Myocyte (in vitro differentiated cells): ENCODE measurements at places on chromosomes 12 and 14. TPM values are rescaled to one million over a fixed set of nuclear protein-coding genes. Genes with fewer than 3 reads are reported as not detected.

The C12orf60 gene
- 1.5 and 1.8 TPM in 2 replicates for total RNA-seq

The TSHR gene
- not detected in 2 replicates for total RNA-seq

The EIF2S1 gene
- total RNA-seq: 180 and 194 TPM in 2 replicates

The GALNT8 gene
- not detected in 2 replicates for total RNA-seq

The SMAGP gene
- total RNA-seq: 2.9 and 3.6 TPM in 2 replicates

The PROX2 gene
- total RNA-seq: not detected in 2 replicates

The ACACB gene
- total RNA-seq: 8.7 and 10.5 TPM in 2 replicates
